Dermis microvascular lymphatic vessel endothelial cell (primary cell): ENCODE measurements at places on chromosomes 4 and X. TPM values are rescaled to one million over a fixed set of nuclear protein-coding genes. Genes with fewer than 3 reads are reported as not detected.
A peak's percentile ranks its signal among the peaks of the same experiment; 100 is the strongest.

DNA sequence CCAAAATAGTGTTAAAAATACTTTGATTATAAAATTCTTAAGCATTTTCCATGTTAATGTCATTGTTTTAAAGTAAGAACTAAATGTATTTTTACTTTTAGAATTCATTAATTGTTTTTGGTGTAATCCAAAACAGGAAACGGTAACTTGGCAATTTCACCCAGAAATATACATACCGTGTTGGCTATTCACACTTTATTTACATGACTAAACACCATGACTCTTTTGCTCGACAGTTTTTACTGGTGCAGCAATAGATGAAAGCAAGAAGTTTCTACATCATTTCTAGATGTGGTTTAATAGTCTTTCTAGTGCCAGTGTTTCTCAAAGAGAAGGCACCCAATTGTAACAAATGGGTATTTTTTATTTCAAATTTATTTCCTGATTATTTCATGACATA lies 25.6 kb upstream of the MAGEA1 start:
- DNase-seq = no peak

DNA sequence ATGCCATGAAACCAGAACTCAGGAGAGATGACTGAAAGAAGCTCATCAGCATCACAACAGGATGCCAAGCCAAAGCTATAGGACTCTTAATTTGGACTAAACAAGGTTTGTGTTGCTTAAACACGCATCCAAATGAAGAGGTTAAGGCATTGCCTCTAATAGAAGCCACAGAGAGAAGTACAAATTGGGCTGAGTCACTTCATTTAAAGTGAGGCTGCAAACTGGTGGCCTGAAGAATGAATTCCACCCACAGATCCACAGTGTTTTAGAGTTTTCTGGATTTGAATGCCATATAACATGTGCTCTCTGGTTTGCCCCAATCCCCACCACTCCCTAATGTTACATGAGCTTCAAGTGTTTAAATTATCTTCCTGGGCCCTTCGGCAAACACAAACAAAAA lies 103.5 kb downstream of the FIP1L1 start:
- no peak for DNase-seq

DNA sequence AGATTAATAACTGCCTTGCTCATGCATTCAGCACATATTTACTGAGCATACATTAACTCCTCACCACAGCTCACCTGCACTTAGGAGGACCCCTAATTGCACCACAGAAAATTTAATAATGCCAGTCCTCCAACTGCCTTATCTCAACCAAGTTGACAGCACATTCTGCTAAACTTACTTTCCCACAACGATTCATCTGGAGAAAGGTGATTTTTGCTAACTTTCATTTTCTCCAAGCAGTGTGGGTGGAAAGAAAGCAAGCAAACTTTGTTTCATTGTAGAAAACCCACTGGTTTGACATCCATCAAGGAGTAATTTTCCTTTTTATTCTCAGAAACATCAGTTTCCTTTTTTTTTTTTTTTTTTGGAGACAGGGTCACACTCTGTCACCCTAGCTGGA lies 49.1 kb downstream of the RASGEF1B start:
- DNase-seq = no peak

- DNase-seq = no peak
Observed at GRCh38 chr4:133161570-133162295, 12.6 kb downstream of the PCDH10 start.

DNA sequence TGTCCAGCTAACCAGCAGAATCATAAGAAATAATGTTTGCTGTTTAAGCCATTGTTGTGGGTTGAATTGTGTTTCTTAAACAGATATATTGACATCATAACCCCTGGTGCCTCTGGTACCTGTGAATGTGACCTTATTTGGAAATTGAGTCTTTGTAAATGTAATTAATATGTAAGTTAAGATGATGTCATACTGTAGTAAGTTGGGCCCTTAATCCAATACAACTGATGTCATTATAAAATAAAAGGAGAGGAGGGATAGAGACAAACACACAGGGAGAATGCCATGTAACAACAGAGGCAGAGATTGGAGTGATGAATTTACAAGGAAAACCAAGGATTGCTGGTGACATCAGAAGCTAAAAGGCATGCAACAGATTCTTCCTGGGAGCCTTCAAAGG lies 141.4 kb downstream of the ZIC3 start:
- DNase-seq = no peak

DNA sequence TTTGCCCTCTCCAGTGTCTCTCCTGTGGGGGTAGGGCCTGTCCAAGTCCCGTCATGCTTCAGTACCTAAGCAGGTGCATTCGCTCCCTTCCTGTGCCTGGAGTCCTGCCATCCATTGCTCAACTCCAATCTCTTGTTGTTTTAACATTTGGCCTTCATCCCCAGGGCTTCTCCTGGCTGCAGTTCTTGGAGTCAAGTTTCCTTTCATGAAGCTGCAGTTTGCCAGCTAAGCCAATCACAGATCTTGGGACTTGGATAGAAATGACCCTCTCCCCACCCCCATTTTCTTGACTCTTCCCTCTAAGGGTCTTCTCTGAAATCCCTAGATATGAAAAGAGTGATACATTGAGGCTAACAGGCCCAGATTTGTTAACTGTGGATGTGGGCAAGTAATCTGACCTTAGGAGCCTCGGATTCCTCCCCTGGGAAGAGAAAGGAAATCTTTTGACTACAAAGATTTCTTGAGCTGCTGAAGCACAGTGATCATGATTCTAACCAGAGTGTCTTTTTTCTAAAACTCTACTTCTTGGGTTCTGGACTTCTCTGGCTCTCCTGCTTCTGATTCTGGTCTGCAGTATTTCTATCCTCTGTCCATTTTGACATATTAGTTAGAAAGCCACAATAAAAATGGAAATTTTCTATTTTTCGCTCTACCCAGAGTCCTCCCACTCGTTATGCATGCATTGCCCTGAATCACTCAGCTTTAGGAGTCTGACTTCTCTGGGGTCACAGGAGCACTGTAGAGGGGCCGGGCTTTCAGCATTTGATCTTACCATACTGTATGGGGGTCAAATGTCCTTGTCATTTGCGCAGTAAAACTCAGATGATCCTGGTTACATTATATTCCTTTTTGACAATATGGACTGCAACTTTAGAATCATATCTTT lies 61.0 kb downstream of the CHRNA9 start:
- DNase-seq = no peak

DNA sequence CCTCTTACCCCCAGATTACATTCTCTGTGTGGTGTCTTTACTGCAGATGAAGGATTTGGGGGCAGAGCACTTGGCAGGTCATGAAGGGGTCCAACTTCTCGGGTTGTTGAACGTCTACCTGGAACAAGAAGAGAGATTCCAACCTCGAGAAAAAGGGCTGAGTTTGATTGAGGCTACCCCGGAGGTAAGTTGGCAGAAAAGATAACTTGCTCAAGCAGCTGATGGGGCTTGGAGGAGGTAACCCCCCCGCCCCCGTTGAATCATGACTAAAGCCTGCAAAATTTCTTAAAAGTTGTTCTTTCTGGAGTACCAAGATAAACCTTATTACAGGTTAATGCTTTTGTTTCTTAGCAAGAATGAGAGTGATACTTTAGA lies 1.5 kb downstream of the CCNG2 start:
- no peak for DNase-seq

- DNase-seq = no peak
Observed at GRCh38 chr4:27085396-27085795, 224.8 kb downstream of the STIM2 start.

GRCh38 chrX:78384486-78384885 lies 57.1 kb upstream of the CYSLTR1 start:
- no peak for DNase-seq

DNA sequence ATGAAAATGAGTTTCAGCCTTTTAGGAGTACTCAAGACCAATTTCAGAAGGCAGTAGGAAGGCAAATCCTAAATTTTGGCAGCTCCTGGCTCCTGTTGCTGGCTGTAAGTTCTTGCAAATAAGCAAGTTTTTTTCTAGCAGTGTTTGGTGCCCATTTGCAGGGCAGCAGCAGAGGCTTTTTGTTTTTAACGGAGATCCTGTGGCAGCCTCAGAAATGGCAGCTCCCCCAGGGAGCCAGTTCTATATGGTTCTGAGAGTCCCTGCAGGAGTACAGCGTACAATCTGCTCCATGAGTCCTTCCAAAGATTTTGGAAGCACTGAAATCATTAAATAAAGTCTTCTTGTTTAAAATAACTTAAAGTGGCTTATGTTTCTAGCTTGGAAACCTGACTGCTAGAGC lies 171.9 kb downstream of the NDST4 start:
- no peak for DNase-seq

- no peak for DNase-seq
Observed at GRCh38 chr4:171117457-171117856, 695.7 kb upstream of the GALNTL6 start.

- DNase-seq = no peak
Observed at GRCh38 chrX:105610411-105610810, 211.9 kb upstream of the NRK start.

GRCh38 chrX:40109288-40110008 lies 11.7 kb upstream of the BCOR start:
- DNase-seq = peak; percentile 52

DNA sequence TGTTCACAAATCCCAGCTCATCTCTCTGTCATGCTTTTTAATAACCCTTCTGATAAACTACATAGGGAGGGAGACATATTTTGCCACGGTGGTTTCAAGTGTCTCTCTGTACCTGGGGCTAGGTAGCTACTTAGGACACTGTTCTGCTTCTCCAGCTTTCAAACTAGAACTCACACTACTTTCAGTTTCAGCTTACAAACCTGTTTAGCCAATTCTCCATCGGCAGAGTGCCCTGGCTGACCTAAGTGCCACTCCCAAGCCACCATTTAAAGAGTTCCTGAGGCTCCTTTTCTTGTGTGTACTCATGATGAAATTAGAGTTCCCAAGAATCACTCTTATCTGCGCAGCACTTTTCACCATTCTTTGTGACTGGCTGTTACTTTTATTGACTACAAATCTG lies 899.2 kb downstream of the FAT4 start:
- DNase-seq = no peak

SYP gene
- total RNA-seq = 0.13 TPM in 2 replicates

TLR3 gene
- 0.51 and 0.76 TPM in 2 replicates for total RNA-seq

MAOB gene
- total RNA-seq = 0.13 TPM in 1 of 2 replicates, not detected in the other

ARHGEF38 gene
- total RNA-seq = not detected in 2 replicates

PTPN13 gene
- under 0.01 TPM in 2 replicates for total RNA-seq

CT45A10 gene
- total RNA-seq = not detected in 2 replicates

XKRX gene
- under 0.01 TPM in 1 of 2 replicates, not detected in the other for total RNA-seq

USP17L19 gene
- not detected in 2 replicates for total RNA-seq
